Activated CD8-positive, alpha-beta memory T cell treated with anti-CD3 and anti-CD28 coated beads, Interleukin-2, amount 50 U/mL, for 4 hours (primary cell): ENCODE measurements at places on chromosomes 11 and 22.

DNA sequence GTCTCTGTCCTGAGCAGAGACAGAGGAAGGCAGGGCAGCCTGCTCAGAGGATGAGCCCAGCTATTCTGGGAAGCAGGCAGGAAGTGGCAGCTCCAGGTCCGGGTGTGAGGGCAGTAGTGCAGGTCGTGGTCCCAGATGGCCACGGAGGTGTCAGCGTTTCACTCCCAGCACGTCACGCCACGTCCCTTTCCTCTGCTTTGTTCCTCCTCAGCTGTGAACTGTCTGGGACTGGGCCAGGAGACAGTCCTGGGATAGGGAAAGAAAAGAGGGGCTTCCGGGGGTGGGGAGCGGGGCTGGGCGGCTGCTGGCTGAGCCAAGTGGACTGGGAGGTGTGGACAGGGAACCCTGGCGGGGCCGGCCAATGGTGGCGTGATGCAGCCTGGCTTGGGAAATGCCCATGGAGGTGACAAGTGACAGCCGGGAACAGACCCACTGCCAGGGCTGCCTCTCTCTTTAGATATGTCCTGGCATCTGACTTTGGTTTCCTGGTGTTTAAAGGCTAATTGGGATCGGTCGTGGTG is 64.7 kb downstream of the KCNQ1 start:
- DNase-seq, result no peak

GRCh38 chr11:9893474-9893873 is 229.6 kb downstream of the SWAP70 start:
- DNase-seq, result no peak

- peak; percentile 15 for DNase-seq
Observed at GRCh38 chr11:93652161-93652597, 9.3 kb upstream of the CEP295 start.

GRCh38 chr22:31079095-31079642 is 1.9 kb upstream of the SMTN start:
- DNase-seq, result no peak

GRCh38 chr11:97259434-97259833 is 869.6 kb downstream of the JRKL start:
- DNase-seq, result no peak

GRCh38 chr11:45896422-45896984 is 10.6 kb downstream of the FREY1 start:
- DNase-seq, result no peak

DNA sequence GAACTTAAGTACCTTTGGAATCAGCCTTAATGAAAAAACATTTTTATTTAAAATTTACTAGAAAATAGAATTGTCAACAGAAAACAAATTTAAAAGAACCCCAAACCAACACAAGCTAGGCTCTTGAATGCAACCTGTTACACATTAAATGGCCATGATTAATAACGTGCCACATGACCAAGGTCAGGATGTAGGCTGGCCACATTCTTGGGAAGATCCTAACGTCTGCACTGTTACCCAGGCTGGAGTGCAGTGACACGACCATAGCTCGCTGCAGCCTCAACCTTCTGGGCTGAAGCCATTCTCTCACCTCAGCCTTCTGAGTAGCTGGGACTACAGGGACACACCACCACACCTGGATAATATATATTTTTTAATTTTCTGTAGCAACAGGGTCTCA is 126.4 kb upstream of the APOA1 start:
- no peak for DNase-seq

- DNase-seq, result no peak
Observed at GRCh38 chr11:44066732-44067141, 667 bp downstream of the ACCS start.

GRCh38 chr11:35146074-35146521 is 7.1 kb downstream of the CD44 start:
- peak; percentile 81 for DNase-seq

DNA sequence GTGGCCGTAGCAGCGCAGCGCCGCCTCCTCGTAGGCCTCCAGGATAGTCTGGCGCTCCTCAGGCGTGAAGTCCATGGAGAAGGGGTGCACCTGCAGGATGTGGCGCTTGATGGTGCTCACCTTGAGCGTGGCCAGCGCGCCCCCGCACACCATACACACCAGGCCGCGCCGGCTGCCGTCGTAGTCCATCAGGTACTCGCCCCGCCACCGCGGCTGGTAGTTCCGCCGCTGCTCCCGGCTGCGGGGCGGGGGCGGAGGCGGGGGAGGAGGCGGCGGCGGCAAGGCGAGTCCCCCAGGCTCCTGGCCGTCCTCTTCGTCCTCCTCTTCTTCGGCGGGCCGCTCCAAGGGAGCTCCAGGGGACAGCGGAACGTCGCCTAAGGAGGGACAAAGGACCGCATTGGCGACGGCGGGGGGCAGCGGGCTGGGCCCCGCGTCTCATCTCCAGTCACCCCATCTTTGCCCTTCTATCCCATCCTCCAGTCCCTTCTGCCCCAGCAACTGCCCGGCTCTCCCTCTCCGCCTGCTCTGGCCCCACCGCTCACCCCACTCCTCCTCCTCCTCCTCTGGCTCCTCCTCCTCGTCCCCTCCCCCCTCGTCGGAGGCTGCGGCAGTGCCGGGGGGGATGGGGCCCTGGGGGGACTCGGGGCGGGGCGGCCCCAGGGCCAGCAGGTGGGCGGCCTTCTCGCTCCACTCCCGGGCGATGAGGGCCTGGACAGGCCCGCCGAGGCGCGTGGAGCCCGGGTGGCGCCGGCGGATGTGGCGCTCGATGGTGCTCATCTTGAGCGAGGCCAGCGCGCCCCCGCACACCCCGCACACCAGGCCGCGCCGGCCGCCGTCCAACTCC is 4.9 kb downstream of the ZFTA start:
- no peak for DNase-seq

- DNase-seq, result no peak
Observed at GRCh38 chr11:68168694-68169093, 44.4 kb downstream of the KMT5B start.

DNA sequence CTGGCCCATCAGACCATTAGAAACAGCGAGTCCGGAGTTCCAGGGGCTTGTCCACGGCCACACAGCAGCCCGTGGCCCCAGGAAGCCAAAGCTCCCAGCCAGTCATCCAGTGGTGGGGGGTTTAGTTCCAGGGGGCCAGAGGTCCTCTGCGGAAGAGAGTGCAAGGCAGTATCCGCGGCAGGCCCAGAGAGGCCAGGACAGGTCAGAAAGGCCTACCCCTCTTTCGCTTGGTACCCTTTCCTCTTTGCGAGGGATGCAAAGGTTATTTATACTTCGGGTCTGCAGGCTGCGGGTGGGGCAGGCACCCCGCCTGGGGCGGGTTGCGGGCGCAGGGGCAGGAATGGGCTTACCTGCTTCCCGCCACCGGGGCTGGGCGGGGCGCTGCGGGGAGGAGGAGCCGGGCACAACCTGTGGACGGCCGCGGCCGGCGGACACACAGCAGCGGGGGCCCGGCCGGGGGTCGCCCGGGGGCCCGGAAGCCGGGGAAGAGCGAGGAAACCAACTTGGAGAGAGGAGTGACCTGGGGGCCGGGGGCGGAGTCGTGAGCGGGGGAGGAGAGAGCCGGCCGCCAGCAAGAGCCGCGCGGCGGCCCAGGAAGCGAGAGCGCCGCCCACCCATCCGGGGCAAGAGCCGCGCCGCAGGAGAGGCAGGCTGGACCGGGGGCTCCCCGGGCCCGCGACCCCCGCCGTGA is at the start of gene SH3BP1:
TSS of gene SH3BP1 (plus strand) at position 600 of the 691 bp plus-strand sequence. CDS start 119 bp downstream, outside the sequence.
- DNase-seq, result peak; percentile 55

DNA sequence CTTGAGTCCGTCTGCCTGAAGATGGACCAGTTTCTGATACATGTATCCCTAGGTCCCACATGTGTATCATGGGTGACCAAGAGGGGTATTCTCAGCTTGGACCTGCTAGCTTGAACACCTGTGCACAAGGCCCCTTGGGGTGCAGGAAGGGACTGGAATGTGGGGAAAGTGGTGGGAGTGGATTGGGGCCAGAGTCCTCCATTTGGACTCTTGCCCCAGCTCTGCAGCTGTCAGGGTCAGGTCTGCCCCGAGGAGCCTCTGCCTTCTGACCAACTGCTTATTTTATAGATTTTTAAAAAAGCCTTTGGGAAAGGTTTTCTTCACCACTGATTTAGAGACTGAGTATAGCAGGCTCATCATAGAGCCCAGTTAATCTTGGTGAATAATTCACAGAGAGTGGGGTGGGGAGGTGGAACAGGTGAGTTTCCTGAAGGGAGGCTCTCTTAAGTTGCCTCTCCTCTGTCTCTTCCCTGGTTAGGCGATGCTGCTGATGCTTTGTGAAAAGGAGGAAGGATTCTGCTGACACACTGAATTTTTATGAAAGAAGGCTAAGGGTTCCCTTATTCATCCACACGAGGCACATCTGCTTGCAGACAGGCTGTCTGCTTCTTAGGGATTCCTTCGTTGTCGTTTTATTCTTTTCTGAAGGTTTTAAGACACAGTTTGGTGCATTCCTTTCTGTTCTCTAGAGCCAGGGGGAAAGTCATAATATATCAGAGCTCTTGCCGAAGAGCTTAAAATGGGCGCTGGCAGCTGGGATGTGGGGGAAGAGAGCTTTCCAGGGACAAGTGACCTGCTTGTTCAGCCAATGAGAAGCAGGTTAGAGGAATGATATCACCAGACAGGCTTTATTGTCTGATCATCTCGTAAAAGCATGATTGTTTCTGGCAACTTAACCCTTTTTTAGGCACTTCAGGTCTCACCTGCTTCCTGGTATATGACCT is 19.9 kb downstream of the TRIM44 start:
- DNase-seq, result no peak

DNA sequence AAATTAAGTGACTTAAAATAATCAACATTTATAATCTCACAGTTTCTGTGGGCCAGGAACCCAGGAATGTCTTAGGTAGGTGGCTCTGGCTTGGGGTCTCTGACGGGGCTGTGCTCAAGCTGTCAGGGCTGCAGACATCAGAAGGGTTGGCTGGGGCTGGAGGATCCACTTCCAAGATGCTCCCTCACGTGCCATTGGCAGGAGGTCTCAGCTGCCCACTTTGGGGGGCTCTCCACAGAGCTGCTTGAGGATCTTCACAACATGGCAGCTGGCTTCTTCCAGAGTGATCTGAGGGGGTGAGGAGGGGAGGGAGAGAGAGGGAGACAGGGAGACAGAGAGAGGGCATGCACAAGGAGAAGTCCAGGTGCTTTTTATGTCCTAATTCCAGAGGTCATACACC is 18.1 kb downstream of the SLC2A11 start:
- no peak for DNase-seq
